Nephron progenitor cell (in vitro differentiated cells): ENCODE measurements at places on chromosomes 6 and 20.

GRCh38 chr6:79170431-79170830, 64.1 kb downstream of the HMGN3 start:
- DNase-seq, result no peak

DNA sequence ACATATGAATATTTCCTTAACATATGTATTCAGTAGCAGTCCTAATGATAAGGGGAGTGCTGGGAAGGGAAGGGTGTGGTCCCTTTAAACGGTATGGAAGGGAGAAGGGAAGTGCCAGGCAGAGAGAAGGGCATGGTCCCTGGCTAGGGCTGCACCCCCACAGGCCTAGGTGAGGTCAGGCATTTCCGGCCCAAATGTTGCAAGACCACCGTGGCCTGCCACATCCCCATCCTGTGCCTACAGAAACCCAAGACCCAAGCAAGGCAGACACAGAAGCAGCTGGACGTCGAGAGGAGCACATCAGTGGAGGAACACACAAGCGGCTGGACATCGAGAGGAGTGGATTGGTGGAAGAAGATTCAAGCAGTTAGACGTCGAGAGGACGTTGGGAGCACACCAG, 5.9 kb downstream of the RRAGD start:
- DNase-seq, result no peak

DNA sequence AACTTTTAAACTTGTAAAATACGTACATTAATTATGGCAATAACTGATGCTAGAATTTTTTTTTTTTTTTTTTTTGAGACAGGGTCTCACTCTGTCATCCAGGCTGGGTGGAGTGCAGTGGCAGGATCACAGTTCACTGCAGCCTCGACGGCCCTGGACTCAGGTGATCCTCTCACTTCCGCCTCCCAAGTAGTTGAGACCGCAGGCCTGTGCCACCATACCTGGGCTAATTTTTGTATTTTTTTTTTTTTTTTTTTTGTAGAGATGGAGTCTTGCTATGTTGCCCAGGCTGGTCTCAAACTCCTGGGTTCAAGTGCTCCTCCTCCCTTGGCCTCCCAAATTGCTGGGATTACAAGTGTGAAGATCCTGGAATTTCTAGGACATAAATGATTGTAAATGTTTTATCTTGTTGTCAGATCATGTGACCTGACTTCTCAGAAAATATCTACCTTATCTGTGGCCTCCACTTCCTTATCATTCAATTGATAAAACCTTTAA, 2.2 kb upstream of the CD2AP start:
- no peak for DNase-seq

DNA sequence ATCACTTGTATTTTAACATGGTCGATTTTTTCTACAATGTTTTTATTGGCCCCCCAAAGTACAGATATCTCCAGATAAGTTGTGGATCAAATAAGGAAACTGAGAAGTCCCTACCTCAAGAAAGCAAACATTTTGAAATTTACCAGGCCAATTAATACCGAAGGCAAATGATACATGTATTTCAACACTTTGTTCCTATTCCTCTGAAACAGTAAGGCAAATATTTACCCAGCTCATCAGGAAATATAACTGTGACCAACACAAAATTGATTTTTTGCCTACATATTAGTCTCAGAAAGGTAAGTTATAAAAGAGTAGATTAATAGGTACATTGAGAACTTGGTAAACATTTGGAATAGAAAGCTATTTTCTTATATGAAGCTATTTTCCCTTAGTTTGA, 51.3 kb upstream of the ADGRF5 start:
- DNase-seq, result no peak

DNA sequence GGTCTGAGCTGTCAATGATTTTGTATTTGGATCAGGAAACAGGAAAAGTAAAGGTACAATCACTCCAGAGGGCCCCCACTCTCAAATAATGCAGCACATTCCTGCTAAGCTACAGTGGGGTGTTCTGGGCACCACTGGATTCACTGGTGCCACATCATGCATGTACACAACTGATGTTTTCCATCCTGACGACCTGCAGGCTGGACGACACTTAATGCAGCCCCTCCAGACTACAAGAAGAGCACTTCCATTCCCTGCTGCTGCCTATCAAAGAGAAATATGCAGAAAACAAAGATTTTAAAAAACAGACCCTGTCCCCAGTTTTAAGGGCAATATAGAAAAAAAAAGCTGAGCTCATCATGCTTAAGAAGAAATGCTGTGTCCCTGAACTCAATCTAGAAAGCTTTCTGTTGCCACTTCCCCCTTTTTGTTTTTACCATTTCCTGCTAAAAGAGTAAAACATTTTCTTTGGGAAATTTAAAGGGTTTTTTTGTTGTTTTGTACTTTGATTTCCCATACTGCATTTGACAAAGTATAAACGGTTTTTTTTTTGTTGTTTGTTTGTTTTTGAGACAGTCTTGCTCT, 35.5 kb downstream of the ABHD12 start:
- no peak for DNase-seq
